Pancreas (tissue), 10 donors: ENCODE measurements at places on chromosomes 16 and 17. TPM values are rescaled to one million over a fixed set of nuclear protein-coding genes. Genes with fewer than 3 reads are reported as not detected.

- H3K4me3 ChIP-seq: peak overlapping the region; percentile 6
- no peaks in the 10 kb centered on the region for H3K27me3 ChIP-seq
- DNase-seq: no peak
- H3K36me3 ChIP-seq: no peaks in the 10 kb centered on the region
- peak overlapping the region; percentile 39 for H3K27ac ChIP-seq
- no peaks in the 10 kb centered on the region for H3K4me1 ChIP-seq
Measured at GRCh38 chr17:60577147-60577915, 22.7 kb upstream of the PPM1D start.

DNA sequence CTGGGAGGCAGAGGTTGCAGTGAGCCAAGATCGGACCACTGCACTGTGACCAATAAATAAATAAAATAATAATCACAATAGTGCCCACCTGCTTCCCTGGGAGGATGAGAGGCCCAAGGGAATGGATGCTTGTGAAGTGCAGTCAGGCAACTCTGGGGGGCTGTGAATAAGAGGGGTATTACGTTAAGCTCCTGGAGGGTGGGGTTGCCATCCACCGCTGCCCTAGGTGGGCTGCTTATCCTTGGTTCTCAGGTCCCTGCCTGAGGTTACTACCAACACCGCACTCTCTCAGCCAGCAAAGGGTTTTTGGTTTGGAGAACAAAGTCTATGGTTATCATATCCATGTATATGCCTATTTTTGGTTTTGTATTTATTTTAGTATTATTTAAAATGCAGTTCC, 48.6 kb upstream of the CBFA2T3 start:
- no peaks in the 10 kb centered on the region for H3K27me3 ChIP-seq
- H3K27ac ChIP-seq: no peak overlapping the region
- no peaks in the 10 kb centered on the region for H3K36me3 ChIP-seq
- no peak overlapping the region for H3K4me3 ChIP-seq
- no peaks in the 10 kb centered on the region for H3K4me1 ChIP-seq
- no peak for DNase-seq

DNA sequence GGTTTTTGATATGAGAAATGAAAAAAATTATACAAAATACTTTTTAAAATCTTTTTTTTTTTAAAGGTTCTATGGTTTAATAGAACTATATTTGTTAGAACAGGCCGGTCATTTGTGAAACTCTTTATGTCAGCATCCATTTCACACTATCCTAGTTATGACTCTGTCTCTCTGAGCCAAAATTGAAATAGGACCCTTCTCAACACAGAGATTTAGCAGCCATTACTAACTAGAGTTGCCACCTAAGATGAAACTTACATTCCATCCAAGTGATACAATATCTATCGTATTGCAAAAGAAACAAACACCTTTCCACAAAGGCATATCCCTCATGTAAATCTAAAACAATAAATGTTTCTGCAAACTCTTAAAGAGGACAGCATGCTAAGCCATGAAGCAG, 249.8 kb downstream of the CDH11 start:
- H3K27ac ChIP-seq: no peak overlapping the region
- H3K36me3 ChIP-seq: no peaks in the 10 kb centered on the region
- H3K4me1 ChIP-seq: no peaks in the 10 kb centered on the region
- no peak overlapping the region for H3K4me3 ChIP-seq
- H3K27me3 ChIP-seq: no peaks in the 10 kb centered on the region

DNA sequence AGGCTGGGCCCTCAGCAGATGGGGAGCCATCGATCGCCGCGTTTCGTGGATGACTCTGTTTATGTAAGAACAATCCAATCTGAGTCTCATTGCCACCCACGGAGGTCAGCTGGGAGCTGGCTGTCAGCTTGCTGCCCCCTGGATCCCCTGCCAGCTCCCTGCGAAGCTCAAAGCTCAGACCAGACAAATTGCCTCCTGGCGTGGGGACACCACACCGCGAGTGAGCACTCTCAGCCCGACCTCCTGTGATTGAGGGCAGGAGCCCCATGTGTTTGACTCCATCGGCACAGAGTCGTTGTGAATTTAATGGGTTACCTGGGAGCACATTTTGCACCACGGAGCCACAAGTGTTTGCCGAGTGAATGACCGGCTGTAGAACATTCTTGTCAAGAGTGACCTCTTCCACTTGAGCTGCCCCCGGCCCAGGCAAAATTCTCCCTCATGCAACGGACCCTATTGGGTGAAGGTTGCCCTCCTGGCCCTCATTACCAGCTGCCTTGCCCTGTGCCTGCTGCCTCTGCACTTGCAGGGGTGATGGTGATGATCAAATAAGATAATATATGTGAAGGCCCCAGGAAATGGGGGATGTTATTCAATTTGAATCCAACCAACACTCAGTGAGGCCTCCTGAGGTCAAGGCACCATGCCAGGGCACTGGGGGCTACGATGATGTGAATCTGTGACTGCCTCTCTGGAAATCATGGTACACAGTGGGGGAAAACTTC, 7.6 kb upstream of the GFAP start:
- no peak overlapping the region for H3K27ac ChIP-seq
- no peaks in the 10 kb centered on the region for H3K27me3 ChIP-seq
- no peaks in the 10 kb centered on the region for H3K36me3 ChIP-seq
- H3K4me3 ChIP-seq: no peak overlapping the region
- no peak for DNase-seq
- no peaks in the 10 kb centered on the region for H3K4me1 ChIP-seq

DNA sequence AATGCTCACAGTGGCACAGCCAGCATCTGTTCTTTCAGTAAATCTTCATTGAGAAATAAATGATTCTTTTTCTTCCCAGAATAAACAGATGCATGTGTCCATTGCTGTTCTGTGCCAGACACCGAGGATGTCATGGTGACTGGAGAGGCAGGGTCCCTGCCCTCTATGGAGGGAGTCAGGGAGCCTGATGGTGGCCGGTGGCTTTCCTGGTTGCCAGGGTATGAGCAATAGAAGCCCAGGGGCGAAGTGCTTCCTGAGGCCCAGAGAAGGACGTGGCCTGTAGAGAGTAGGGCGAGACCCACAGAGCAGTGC, 29.9 kb upstream of the NUDT16L1 start:
- peaks cover 5% of the 10 kb centered on the region for H3K36me3 ChIP-seq
- no peak overlapping the region for H3K4me3 ChIP-seq
- no peak for DNase-seq
- H3K4me1 ChIP-seq: no peaks in the 10 kb centered on the region

- no peak overlapping the region for H3K4me3 ChIP-seq
- DNase-seq: no peak
- H3K4me1 ChIP-seq: no peaks in the 10 kb centered on the region
- no peaks in the 10 kb centered on the region for H3K36me3 ChIP-seq
- H3K27ac ChIP-seq: no peak overlapping the region
Measured at GRCh38 chr17:49590874-49591273, 15.2 kb downstream of the NXPH3 start.

DNA sequence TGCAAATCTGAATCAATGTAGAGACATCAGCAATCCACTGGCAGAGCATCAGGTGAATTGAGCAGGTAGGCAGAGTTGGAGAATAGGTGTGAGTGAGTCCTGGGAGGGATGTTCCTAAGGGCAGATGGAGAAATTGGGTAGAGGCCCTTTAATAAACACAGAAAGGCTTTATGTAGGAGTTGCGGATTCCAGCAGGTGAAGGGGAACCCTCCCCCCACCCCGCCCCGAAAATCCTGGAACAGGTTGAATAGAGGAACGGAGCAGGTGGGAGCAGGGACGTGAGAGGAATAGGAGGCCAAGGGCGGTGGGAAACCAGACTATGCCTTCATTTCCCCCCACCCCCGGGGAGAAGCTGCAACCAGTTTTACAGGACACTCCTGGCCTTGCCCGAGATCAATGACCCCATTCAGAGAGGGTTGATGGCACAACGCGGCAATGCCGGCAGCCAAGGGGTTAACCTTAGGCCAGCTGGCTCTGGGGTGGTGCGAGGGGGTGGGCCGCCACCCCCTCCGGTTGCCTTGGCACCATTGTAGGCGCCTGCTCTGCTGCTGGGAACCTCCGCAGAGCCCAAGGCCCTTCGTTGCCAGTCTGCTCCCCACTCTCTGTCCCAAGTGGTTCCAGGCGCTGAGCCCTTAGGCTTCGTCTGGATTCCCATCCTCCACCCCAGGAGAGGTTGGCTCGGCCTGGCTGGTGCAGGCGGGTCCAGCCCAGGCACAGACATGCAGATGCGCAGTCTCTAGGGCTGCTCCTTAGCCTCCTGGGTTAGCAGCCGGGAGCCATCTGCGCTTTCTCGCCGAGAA, 814 bp upstream of the RUNDC3A start:
- no peaks in the 10 kb centered on the region for H3K27me3 ChIP-seq
- H3K4me3 ChIP-seq: peak overlapping the region; percentile 52
- peaks cover 6% of the 10 kb centered on the region for H3K4me1 ChIP-seq
- peak; percentile 66 for DNase-seq
- no peaks in the 10 kb centered on the region for H3K36me3 ChIP-seq
- H3K27ac ChIP-seq: peak overlapping the region; percentile 22

GRCh38 chr16:79668502-79668901, 68.0 kb upstream of the MAF start:
- no peak for DNase-seq
- no peak overlapping the region for H3K27ac ChIP-seq
- H3K27me3 ChIP-seq: no peaks in the 10 kb centered on the region
- no peak overlapping the region for H3K4me3 ChIP-seq
- H3K36me3 ChIP-seq: no peaks in the 10 kb centered on the region

DNA sequence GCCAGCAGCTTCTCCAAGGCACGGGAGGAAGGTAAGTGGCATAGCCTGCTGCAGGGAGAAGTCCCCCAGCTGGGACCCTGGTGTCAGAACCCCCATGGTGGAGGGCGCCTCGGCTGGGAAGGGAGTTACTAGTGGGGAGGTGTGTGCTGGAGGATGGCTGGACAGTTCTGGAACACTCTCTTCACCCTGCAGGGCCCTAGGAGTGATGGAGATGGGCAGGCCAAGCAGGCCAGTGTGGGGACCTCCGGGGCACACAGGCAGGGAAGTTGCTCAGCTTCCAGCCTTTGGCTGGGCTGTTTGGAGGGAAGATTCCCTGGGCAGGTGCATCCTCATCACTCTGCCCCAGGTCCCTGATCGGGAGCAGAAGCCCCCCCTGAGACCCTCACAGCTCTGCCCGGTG, 696 bp downstream of the C17orf99 start:
- H3K27ac ChIP-seq: peak overlapping the region; percentile 81
- H3K4me1 ChIP-seq: peaks cover 47% of the 10 kb centered on the region
- H3K4me3 ChIP-seq: no peak overlapping the region
- DNase-seq: no peak

GRCh38 chr17:43611230-43611969, 50.3 kb downstream of the MEOX1 start:
- H3K27me3 ChIP-seq: no peaks in the 10 kb centered on the region
- no peak overlapping the region for H3K4me3 ChIP-seq
- H3K27ac ChIP-seq: no peak overlapping the region
- no peaks in the 10 kb centered on the region for H3K4me1 ChIP-seq

DNA sequence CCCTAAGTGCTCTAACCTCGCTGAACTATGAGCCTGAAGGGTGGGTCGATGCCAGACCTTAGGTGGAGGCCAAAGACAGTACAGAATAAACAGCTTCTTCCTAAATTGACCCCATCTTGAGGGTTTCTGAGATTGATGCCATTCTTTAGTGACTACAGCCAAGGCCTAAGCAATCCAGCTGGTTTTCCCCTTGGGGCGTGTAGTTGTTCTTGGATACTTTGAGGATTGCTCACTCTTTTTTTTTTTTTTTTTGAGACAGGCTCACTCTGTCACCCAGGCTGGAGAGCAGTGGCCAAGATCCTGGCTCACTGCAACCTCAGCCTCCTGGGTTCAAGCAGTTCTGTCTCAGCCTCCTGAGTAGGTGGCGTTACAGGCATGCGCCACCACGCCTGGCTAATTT, 2.0 kb downstream of the OVCA2 start:
- H3K4me3 ChIP-seq: no peak overlapping the region
- peaks cover 12% of the 10 kb centered on the region for H3K4me1 ChIP-seq
- H3K36me3 ChIP-seq: no peaks in the 10 kb centered on the region
- no peak overlapping the region for H3K27ac ChIP-seq

DNA sequence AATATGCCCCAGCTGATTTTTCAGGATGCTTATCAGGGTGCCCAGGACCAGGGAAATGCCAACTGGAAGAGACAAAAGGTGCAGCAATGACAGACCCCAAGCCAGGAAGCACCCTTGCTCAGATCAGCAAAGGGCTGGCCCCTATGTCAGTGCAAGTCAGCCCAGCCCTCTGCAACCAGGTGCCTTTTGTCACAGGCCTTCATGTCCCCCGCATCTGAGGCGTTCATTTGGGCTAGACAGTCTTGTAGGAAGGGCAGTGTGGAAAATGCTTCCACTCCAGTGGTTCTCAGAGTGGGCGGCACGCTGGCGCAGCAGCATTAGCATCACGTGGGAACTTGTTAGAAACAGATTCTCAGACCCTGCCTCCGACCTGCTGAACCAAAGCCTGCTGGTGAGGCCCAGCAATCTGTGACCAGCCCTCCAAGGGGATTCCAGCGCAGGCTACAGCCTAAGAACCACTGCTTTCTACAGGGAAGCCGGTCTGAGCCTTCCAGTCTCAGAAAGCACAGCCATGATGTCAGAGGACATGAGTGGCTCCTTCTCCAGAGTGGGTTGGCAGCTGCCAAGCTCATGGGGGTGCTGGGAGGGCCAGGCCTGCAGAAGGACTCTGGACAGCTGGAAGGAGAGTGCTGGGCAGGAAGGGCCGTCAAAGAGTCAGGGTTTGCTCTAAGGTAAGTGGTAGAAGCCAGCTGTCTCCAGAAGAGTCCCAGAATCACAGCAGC, 13.1 kb downstream of the SLC47A2 start:
- no peaks in the 10 kb centered on the region for H3K27me3 ChIP-seq
- no peak for DNase-seq
- H3K27ac ChIP-seq: no peak overlapping the region
- H3K4me3 ChIP-seq: no peak overlapping the region

GRCh38 chr17:78493450-78493849, 83.7 kb downstream of the DNAH17 start:
- no peak overlapping the region for H3K4me3 ChIP-seq
- no peak for DNase-seq
- no peaks in the 10 kb centered on the region for H3K4me1 ChIP-seq
- H3K36me3 ChIP-seq: no peaks in the 10 kb centered on the region

DNA sequence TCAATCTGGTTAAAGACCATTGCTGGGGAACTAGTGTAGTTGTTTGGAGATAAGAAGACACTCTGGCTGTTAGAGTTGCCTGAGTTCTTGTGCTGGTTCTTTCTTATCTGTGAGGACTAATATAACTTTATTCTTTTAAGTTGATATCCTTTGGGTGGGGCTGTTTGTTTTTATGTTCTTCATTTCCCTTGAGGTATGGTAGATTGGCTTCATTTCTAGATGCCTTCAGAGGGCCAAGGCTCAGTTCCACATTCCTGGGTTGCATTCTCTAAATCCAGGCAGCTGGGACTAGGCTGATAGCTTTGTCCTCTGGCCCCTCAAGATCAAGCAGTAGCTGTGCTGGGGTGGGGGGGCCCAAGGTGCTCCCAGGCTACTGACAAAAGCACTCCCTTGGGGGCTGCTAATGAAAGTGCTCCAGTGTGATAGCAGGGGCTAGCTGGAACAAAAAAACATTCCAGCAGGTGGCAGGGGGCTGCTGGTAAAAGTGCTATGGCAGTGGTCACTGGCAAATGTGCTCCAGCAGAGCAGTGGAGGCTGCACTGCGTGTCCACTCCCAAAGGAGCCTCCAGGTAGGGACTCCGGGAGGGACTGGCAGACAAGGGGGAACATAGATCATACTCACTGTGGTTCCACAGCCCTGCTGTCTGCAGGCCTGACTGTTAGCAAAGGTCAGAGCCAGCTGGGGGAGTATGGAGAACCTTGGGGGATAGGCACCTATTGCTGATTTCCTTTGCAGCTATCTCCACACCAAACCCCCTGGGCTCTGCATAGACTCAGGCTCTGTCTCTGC, 45.9 kb upstream of the KCNJ16 start:
- no peak overlapping the region for H3K4me3 ChIP-seq
- H3K4me1 ChIP-seq: no peaks in the 10 kb centered on the region
- no peaks in the 10 kb centered on the region for H3K36me3 ChIP-seq
- H3K27me3 ChIP-seq: no peaks in the 10 kb centered on the region

Gene NFATC2IP
- total RNA-seq: 12.9 TPM

Gene COG8
- 29.0 TPM for total RNA-seq

Gene RAB37
- total RNA-seq: 0.95 TPM

Gene SEC14L5
- 0.55 TPM for total RNA-seq

Gene TBC1D3L
- total RNA-seq: 8.9 TPM

Gene LDHD
- 10.8 TPM for total RNA-seq

Gene TSEN54
- total RNA-seq: 14.9 TPM
